ENCODE measurements at places on chromosomes 11 and 22. TPM values are rescaled to one million over a fixed set of nuclear protein-coding genes. Genes with fewer than 3 reads are reported as not detected.

SCGB2A2 gene
- not detected for total RNA-seq

TRIM6 gene
- 5.3 TPM for total RNA-seq

PHRF1 gene
- 27.6 TPM for total RNA-seq

VSIG2 gene
- not detected for total RNA-seq

MYBPC3 gene
- not detected for total RNA-seq

KRTAP5-7 gene
- 0.33 TPM for total RNA-seq

ZNF280B gene
- total RNA-seq: 0.45 TPM

CD6 gene
- not detected for total RNA-seq

MRGPRX4 gene
- total RNA-seq: not detected

OR8D1 gene
- total RNA-seq: not detected

APOA4 gene
- not detected for total RNA-seq

MUC2 gene
- not detected for total RNA-seq

OR52E8 gene
- total RNA-seq: not detected

CCDC15 gene
- 9.8 TPM for total RNA-seq

SYT8 gene
- total RNA-seq: 0.82 TPM

SWAP70 gene
- total RNA-seq: 53.2 TPM

BCO2 gene
- total RNA-seq: 1.5 TPM

IGLL1 gene
- not detected for total RNA-seq

CHEK2 gene
- total RNA-seq: 17.1 TPM

MAML2 gene
- 15.4 TPM for total RNA-seq
